ENCODE measurements at places on chromosomes 6 and 20.

DNA sequence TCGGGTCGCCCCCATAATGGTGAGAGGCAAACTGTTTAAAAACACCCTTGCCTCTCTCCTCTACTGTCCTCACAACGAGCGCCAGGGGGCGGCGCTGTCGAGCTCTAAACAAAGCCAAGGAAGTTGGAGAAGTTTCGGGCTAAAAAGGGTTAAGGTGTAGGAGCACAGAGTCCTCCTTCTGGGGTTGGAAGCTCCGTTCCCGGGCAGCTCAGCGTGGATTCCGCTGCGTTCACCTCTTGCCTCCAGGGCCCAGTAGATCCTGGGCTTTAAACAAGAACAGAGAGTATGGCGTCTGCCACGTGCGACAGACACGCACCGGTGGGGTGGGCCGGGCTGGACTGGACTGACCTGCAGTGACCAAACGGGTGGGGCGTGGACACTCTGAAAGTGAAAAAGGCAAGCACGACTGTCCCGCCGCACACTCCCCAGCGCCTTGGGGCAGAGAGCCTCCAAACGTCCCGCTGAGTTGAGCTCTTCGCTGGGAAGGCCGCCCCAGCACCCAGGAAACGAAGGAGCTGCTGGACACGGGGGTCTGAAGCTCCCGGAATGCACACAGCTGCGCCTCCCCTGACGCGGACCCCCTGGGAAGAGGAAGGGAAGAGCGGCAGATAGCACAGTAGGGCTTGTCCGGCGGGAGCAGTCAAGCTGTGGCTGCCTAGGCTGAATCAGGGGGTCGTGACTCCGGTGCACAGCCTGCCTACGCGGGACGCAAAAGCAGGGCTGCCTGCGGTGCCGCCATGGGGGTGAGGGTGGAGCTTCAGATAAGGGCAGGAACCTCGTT lies 1.6 kb upstream of the THBD start:
- no peak for DNase-seq

DNA sequence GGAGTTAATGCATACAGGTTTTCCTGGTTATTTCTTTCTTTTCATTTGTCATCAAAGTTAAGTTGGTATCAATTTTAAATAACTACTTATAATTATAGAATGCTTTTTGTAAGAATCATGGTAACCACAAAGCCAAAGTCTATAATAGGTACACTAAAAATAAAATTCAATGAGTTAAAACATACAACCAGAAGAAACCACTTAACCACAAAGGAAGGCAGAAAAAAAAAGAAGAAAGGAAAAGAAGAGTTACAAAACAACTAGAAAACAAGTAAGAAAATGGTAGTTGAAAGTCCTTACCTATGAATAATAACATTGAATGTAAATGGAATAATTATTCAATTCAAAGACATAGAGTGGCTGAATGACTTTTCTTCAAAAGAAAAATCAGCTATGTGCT lies 45.6 kb downstream of the THBS2 start:
- no peak for DNase-seq

GRCh38 chr20:59718751-59719150 lies 114.4 kb downstream of the PHACTR3 start:
- no peak for DNase-seq

GRCh38 chr6:68951270-68951669 lies 316.2 kb downstream of the ADGRB3 start:
- no peak for DNase-seq

GRCh38 chr20:9523636-9524035 lies 9.2 kb downstream of the LAMP5 start:
- no peak for DNase-seq

GRCh38 chr6:3561725-3562124 lies 104.9 kb upstream of the SLC22A23 start:
- DNase-seq, result no peak

- DNase-seq, result no peak
Measured at GRCh38 chr6:116017546-116018295, 43.0 kb downstream of the FRK start.

- DNase-seq, result no peak
Measured at GRCh38 chr6:148203281-148203925, 139.2 kb upstream of the SASH1 start.

DNA sequence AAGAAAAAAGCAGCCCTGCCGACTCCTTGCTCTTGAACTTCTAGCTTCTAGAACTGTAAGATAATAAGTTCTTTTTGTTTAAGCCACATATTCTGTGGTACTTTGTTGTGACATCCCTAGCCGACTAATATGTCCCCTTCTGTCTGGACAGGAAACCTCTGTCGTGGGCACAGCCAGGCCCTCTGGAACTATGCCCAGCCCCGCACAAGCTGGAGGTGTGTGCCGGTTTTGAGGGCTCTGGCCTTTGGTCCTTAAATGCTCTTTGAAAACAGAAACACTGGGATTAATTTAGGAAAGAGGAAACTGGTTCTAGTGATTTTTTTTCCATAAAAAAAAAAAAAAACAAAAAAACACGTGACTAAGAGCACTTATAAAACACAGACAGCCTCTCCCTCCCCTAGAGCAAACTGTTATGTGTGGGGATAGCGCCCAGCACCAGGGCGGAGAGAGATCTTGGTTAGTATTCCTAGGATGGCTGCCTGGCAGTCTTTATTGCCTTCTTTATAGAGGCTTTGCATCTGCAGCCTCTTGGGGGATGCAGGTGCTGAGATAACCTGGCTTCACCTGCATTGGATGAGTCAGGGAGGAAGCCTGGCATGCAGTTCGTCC lies 244.3 kb downstream of the NFATC2 start:
- DNase-seq, result no peak

DNA sequence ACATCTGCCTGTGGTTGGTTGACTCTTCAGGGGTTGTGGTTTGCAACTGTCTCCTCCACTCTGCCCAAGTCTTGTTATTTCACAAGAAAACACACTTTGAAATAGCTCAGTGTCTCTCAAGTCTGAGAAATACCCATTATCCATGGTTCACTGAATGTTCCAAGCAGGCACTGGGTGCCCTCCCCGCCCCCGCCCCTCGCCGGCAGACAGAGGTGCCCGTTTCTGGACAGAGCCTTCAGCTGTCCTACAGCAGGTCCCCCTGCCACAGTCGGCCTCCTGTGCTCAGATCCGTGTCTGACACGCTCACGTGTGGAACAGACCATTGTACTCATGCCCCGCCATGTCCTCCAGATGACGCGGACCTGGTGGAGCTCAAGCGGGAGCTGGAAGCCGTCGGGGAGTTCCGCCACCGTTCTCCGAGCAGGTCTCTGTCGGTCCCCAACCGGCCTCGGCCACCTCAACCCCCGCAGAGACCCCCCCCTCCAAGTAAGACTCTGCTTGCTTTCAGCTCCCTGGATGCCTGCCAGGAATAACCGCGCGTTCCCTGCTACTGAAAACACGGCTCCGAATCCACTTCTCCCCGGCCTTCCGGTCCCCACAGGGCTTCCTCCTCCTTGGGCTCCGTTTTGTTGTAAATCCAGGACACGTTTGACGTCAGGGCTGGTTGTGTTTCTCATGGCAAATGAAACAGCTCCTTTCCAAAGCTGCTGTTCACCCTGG lies 81.4 kb downstream of the SERAC1 start:
- no peak for DNase-seq

- no peak for DNase-seq
Measured at GRCh38 chr6:84027340-84028181, 6.0 kb upstream of the MRAP2 start.

GRCh38 chr6:113591896-113592827 lies 265.0 kb upstream of the MARCKS start:
- no peak for DNase-seq

DNA sequence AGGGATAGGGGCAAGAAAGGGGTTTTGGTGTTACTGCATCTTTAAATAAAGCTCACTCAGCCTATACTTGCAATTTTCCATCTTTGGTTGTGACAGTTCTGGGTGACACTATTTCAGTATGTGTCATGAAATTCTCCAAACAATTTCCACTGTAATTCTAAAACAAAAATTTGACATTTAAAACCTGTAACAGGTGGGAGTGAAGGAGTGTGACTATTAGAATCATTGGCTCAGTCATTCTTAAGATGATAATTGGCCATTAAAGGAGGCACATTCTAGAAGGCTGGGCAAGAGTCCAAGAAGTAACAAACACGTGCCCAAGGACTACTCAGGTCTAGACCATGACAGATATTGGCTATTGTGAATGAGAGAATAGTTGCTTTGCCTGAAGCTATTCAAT lies 153.3 kb upstream of the ARG1 start:
- DNase-seq, result no peak

DNA sequence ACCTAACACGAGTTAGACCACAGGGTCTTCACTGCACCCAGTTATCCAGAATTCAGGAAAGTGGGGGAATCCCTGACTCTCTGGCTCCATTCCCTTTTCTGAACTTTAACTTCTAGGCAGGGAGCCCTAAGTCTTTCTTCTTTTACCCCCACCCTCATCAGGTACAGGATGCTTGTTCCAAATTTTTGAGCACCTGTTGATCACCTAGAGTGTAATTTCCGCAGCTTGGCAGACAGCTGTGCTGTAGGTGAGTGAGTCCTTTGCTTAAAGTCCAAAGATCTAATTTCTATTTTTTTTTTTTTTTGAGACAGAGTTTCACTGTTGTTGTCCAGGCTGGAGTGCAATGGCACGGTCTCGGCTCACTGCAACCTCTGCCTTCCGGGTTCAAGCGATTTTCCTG lies 89.5 kb upstream of the AKIRIN2 start:
- no peak for DNase-seq

DNA sequence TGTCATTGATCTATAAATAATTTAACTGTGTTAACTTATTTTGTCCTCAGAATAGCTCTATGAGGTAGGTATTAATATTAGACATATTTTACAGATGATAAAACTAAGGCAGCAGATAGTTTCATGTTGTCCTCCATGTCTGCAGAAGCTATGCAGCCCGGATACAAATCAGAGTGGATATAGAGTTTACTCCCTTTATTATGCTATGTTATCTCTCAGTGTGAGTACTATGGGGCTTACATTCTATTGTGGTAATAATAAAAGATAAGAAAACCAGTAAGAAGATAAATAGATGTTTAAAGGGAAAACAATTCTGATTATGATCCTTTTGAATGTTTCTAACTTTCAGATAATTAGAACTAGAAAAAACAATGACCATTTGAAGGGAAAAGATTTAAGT lies 979.8 kb upstream of the CITED2 start:
- no peak for DNase-seq

DNA sequence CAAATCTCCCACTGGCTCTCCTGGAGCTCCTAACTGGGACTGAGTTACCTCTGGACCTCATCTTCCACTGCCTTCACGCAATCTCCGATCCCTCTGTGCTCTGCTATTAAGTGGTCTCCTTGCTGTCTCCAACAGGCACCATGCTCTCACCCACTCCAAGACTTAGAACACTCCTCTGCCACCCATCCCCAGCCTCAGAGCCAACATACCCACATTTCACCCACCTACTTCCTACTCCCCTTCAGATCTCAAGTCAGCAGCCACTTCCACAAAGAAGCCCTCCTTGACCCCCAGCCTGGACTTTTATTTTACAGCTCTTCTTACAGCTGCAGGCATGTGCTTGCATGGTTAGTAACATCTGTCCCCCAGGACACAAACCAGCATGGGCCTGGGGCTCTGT lies 29.6 kb upstream of the NOL4L start:
- DNase-seq, result no peak

- DNase-seq, result no peak
Measured at GRCh38 chr6:83696674-83697073, 12.2 kb downstream of the SNAP91 start.

DNA sequence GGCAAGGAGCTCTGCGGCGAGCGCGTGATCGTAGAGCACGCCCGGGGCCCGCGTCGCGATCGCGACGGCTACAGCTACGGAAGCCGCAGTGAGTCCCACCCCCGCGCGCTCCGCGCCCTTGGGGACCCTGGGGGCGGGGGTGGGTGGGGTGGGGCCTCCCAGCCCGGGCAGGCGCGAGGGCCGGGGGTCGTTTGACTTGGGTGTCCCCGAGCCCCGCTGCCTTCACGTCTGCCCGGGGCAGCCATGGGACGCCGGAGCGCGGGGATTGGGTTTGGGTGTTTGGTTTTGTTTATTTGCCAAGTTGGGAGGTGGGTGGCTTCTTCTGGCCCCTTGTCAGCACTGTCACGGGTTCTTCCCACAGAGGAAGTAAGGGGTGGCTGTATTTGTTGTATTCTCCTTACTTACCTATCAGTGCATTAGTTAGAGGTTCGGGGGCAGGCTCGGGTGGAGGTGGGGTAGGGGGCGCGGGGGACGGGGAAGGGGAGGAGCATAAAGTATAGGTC lies 777 bp downstream of the SRSF6 start:
- no peak for DNase-seq

DNA sequence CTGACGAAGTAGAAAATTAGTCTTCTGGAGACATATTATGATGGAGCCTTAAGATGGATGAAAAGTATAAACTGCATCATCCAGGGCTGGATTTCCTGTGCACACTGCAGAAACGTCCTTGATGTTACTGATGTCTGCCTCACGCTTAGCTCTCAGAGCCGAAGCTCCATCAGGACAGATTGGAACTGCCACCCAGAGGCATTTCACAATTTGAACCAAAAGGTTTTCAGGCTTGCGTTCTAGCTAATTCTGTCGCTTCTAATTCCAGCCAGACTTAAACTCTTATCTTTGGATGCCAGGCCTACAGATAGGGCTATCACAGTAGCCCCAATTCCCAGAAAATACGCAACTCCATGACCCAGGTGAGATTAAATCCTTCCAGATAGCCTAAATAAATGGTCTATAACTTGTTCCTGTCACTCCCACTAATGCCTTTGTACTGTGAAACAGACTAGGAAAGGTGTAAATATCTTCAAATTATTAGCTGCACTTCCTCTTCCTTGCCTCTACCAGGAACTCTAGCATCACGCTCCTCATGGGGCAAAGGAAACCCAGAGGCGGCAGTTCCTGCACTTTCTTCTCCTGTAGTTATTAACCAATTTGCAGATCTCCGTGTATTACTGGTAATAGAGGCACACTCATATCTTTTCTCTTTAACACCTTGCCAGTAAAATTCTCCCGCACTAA lies 634.6 kb downstream of the PRKN start:
- DNase-seq, result no peak

- no peak for DNase-seq
Measured at GRCh38 chr20:14538433-14538832, 201.0 kb upstream of the FLRT3 start.

DNA sequence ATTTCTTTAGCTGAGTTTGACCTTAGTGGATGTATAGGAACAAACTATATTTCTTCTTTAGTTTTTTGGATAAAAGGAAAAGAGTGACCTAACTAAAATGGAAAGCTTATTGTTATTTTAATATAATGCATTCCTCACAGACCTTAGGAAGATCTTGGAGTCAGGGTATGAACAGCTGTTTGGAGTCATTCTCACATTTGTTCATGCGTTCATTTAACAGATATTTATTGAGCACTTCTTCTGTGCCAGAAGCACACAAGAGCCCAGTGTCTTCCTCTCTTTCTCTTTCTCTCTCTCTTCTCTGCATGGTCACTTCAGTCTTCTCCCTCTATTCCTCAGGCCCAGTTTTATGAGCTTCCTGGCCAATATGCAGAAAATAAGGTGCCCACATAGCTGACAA lies 744.0 kb upstream of the MAP3K7 start:
- no peak for DNase-seq
